Breast epithelium (tissue), 4 donors: ENCODE measurements at places on chromosomes 11 and 22. TPM values are rescaled to one million over a fixed set of nuclear protein-coding genes. Genes with fewer than 3 reads are reported as not detected.

- H3K27ac ChIP-seq = no peak overlapping the region
- no peak overlapping the region for H3K4me3 ChIP-seq
- H3K27me3 ChIP-seq = no peaks in the 10 kb centered on the region
- H3K4me1 ChIP-seq = peaks cover 8% of the 10 kb centered on the region
- DNase-seq = no peak
Measured at GRCh38 chr22:45638197-45638596, 33.4 kb upstream of the ATXN10 start.

DNA sequence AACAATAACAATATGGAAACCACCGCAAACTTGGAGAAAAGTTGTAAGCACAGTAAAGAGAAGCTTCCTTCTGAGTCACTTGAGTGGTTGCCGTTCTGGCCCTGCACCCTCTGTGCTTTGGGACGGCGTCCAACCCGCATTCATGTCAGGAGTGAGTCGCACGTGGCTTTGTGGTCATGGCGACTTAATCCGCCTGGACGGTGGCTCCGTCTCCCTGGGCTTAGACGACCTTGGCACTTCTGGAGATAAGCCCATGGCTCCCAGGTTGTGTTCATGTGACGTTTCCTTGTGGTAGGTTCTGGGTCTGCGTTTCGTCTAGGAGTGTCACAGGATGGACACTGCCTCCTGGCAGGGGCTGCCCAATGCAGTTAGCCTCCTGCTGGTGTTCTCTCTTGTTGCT is 40.5 kb downstream of the TPCN2 start:
- peaks cover 5% of the 10 kb centered on the region for H3K4me1 ChIP-seq
- peak; percentile 40 for DNase-seq
- H3K4me3 ChIP-seq = no peak overlapping the region
- no peaks in the 10 kb centered on the region for H3K27me3 ChIP-seq
- no peak overlapping the region for H3K27ac ChIP-seq
- H3K36me3 ChIP-seq = no peaks in the 10 kb centered on the region

GRCh38 chr22:28137036-28137435 is 218.0 kb upstream of the PITPNB start:
- no peak for DNase-seq
- no peak overlapping the region for H3K4me3 ChIP-seq
- no peaks in the 10 kb centered on the region for H3K4me1 ChIP-seq
- no peaks in the 10 kb centered on the region for H3K36me3 ChIP-seq
- H3K27me3 ChIP-seq = no peaks in the 10 kb centered on the region
- no peak overlapping the region for H3K27ac ChIP-seq

DNA sequence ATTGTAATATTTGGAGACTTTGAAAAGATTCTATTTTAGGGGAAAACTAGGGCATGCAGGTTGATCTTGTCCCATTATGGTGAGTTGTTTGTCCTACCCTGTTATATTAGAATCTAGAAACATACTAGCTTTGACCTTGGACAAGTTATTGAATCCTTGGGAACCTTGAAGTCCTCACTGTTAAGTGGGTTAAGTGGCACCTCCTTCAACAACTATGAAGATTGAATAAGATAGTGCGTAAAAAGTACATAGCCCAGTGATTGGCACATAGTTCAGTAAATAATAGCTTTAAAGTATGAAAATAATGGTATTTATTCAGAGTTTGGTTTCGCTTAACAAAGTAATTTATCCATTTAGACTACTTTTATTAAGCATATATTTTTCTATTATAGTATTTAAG is 51.6 kb downstream of the MTMR3 start:
- H3K36me3 ChIP-seq = no peaks in the 10 kb centered on the region
- no peaks in the 10 kb centered on the region for H3K27me3 ChIP-seq
- H3K4me1 ChIP-seq = no peaks in the 10 kb centered on the region
- no peak for DNase-seq
- no peak overlapping the region for H3K4me3 ChIP-seq

DNA sequence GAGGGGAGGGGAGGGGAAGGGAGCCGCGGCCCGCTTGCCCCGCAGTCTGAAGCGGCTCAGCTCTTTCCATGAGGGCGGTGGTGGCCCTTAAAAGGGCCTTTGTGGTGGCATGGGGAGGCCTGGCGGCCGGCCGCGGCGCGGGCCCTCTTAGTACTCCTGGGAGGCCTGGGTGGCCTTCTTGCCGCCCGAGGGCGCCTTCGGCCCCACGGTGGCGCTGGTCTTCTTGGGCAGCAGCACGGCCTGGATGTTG is 6.9 kb downstream of the DPAGT1 start:
- H3K27me3 ChIP-seq = no peaks in the 10 kb centered on the region
- peak; percentile 83 for DNase-seq
- H3K27ac ChIP-seq = peak overlapping the region; percentile 97
- peaks cover 6% of the 10 kb centered on the region for H3K4me1 ChIP-seq

GRCh38 chr11:128206461-128206860 is 380.9 kb downstream of the ETS1 start:
- H3K4me1 ChIP-seq = no peaks in the 10 kb centered on the region
- no peaks in the 10 kb centered on the region for H3K36me3 ChIP-seq
- DNase-seq = no peak
- H3K27ac ChIP-seq = no peak overlapping the region
- no peak overlapping the region for H3K4me3 ChIP-seq

DNA sequence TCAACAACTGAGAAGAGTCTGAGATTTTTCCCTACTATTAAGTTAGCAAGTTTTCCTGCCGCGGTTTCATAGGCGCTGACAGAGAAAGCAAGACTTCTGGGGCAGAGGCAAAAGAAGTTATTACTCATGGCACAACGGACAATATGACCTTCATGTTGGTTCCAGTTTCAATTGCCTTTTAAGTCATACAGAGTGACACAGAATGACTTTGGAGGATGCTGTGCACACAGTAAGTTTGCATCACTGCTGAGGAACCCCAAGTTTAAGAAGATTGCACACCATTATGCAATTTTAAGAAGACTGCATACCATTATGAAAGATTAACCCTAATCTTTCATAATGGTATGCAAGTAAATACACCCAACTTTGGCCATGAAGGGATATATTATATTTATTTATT is 626.5 kb upstream of the CHORDC1 start:
- H3K27me3 ChIP-seq = no peaks in the 10 kb centered on the region
- no peak overlapping the region for H3K27ac ChIP-seq
- H3K36me3 ChIP-seq = no peaks in the 10 kb centered on the region

DNA sequence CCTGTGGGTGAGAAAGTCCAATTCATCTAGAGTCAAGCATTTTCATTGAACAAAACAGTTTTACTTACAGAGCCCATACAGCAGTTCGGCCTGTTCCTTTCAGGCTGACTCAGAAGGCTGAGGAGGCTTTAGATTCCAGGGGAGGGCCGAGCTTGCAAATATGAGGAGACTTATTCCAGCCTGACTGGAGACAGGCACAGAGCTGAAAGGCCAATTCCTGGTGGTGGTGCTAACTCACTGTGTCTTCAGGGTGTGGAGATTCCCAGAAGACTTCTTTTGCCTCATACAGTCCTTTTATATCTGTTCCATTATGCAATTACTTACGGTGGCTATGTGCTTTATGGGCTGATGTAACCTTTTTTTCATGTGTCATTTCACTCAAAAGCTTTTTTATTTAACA is at the start of gene OR51E2:
OR51E2 (minus strand) TSS at position 269 of the 400 bp plus-strand sequence. CDS start 15,142 bp downstream, outside the sequence.
- no peak for DNase-seq
- no peak within 1 kb of the TSS for H3K27ac ChIP-seq
- H3K4me1 ChIP-seq = no peaks in the 10 kb centered on the region
- no peak within 1 kb of the TSS for H3K4me3 ChIP-seq
- no peaks in the 10 kb centered on the region for H3K36me3 ChIP-seq

DNA sequence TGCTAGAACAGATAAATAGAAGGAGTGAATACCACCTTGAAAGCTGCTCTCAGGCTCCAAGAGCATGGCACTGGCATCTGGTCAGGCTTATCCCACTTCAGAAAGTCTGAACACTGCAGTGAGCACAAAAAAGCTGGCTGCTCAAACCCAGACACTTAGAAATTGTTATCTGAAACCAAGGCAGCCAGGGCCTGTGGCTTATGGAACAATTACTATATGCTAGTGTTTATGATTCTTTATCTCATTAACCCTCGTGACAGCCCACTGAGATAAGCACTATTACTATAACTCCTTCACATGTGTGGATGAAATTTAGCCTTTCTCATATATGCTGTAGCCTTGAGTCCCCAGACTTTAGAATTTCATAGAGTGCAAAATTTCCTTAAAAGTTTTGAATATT is 400.2 kb downstream of the RAB38 start:
- no peak overlapping the region for H3K27ac ChIP-seq
- DNase-seq = no peak
- no peaks in the 10 kb centered on the region for H3K4me1 ChIP-seq

Gene CRACR2B
- total RNA-seq = 14.7 TPM

Gene GRM5
- 0.33 TPM for total RNA-seq
